ENCODE measurements at places on chromosomes 2 and 18.

DNA sequence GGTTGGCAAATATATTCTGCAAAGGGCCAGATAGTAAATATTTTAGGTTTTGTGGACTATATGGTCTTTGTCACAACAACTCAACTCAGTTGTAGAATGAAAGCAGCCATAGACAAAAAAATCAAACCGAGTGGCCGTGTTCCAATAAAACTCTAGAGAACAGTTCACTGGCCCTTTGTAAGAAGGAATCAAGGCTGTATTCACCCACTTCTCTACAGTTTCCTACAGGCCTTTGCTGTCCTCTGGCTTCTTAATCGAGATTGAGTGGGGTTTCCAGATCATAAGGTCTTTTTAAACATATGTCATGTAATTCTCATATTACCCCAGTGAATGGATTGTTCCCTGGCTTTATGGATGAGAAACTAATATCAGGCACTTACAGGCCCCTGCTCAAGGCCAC is 448.9 kb upstream of the ETAA1 start:
- DNase-seq: no peak

DNA sequence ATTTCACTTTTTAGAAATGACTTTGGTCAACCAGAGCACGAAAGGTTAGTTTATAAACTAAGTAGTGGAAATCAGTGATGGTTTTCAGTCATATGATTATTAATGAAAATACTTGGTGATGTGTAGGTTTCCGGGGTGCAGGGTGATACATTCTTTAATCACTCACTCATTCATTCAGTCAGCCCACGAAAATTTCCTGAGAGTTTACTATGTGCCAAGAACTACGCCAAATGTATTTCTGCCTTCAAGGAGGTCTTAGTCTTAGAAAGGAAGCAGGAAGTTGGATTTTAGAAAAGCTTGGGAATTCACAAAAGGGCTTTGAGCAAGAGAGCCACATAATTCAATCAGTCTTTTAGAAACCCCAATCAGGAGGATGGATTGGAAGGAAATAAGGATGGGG is 543.6 kb downstream of the PLCL1 start:
- no peak for DNase-seq

DNA sequence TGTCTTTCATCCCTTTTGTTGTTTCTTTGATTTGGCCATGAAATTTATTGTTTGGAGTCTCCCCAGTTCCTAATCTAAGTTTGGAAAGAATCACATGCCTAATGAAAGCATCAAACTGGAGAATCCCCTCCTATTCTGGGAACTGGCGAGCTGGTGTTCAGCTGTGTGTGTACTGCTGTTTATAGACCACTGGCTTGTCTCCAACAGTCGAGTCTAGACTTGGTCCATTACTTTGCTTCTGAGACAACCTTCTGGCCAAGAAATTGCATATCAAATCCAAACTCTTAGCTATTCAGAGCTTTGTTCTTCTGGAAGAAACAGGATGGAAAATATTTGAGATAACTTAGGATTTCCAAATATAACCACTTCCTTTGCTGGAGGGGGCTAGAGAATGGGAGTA is 111.5 kb upstream of the THSD7B start:
- DNase-seq: no peak

- no peak for DNase-seq
Measured at GRCh38 chr2:104158191-104158590, 695.7 kb upstream of the POU3F3 start.

- no peak for DNase-seq
Measured at GRCh38 chr18:59959073-59959472, 59.3 kb downstream of the PMAIP1 start.

- DNase-seq: no peak
Measured at GRCh38 chr2:40507432-40507831, 55.5 kb upstream of the SLC8A1 start.

GRCh38 chr18:27794181-27794926 is 382.6 kb downstream of the CDH2 start:
- DNase-seq: no peak

GRCh38 chr2:168002021-168002553 is 245.3 kb downstream of the STK39 start:
- peak; percentile 53 for DNase-seq

- DNase-seq: peak; percentile 45
Measured at GRCh38 chr2:68282811-68283418, 30.6 kb upstream of the PPP3R1 start.

DNA sequence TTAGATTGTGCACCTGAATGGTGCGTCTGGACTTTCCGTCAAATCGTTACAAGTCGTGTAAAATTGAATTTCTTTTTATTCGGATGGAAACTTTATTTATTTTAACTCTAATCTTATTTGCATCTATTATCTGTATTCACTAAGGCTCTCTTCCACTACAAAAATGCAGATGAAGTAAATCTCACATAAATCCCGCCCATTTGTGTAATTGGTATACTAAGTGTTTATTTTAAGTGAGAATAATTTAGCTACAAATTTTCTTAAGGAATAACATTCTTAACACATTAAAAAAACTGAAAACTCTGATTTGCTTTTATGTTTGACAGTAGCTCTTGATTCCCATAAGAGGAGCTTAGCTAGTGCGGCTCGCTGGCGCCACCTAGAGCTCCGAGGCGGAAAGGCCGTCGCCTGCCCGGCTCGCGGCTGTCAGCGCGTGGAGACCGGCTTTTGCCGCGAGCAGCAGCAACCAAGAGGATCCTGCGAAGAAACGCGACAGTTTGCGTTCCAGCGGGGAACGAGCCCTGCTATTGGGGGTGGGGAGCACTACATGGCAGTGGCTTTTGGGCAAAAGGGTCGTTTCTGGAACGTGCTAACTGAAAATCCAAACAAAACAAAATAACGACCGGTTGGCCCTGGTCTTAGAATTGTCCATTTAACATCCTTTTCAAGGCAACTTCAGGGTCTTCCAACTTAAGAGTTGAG is 6.7 kb downstream of the SP9 start:
- DNase-seq: peak; percentile 92

DNA sequence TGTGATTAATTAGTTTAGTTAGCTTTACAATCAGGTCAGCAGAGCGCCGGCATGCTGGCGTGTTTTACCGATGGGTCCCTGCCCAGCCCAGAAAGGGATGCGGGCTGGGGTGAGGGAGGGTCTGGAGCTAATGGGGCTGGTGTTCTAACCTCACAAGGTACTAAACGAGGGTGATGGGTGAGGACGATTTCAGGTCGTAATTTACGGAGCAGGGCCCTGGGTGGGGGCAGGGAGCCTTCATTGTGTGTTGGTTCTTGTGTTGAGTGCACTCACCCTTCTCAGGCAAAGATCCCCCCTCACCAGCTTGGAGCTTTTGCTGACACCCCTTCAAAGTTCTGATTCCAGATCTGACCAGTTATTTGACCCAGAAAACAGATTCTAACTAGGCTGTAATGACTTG is 39.5 kb downstream of the PTGR3 start:
- DNase-seq: no peak

DNA sequence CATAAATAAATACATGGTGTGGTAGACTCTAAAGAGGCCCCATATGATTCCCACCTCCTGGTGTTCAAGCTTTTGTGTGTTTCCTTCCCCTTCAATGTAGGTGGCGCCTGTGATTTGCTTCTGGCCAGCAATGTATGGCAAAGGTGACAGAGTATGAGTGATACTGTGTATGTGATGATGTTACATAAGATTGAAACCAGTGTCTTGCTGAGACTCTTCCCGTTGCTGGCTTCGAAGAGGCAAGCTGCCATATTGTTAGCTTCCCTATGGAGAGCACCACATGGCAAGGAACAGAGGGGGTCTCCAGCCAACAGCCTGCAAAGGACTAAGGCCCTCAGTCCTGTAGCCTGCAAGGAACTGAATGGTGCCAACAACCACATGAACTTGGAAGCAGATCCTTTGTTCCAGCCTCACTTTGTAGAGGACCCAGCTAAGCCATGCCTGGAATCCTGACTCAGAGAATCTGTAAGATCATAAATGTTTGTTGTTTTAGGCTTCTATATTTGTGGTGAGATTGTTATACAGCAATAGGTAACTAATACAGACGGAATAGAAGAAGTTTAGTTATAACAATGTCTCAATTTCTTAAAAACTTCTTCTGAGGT is 1.7 kb upstream of the SMAD4 start:
- DNase-seq: peak; percentile 72

DNA sequence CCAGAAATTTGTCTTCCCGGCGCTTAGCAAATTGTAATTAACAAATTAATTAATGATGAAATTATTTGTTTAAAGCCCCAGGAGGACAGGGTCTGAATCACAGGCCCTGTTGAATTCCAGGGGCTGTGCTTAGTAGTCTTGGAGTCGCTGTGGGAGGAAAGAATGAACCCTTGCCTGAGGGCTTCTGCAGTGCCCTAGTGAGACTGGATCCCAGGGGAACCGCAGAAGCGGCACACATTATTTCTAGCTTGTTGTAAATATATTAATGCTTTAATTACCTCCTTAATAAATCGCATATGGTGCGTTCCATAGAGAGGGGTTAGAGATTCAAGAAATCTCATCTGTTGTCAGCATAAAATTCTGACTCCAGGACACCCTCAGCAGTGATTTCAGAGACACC is 235.4 kb downstream of the CELF4 start:
- DNase-seq: no peak

DNA sequence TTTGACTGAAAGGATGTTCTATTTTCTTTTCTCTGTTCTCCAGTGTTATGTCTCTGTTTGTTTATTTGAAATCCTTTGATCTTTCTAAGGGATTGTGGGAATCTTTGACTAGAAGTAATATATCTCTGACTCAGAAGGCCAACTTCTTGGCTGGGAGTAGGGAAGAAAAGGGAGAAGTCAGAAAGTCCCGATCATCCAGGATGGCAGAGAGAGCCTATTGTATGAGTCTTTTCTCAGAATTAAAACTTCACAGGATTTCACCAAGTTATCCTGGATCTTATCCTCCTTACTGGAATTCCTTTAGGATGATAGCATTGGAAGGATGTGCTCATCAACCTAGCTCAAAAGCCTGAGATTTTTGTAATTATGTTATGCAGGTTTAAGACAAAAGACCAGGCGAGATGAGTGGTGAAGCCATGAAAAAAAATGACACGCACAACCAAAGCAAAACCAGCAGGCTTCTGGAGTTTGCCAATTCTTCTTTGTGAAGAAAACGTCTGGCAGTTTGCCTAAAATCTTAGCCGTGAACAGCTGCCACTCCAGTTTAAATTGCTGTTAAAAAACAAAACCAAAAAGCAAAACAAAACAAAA is 383.6 kb upstream of the SMIM21 start:
- peak; percentile 7 for DNase-seq

- DNase-seq: peak; percentile 51
Measured at GRCh38 chr2:223674998-223675609, 72.9 kb upstream of the SCG2 start.

GRCh38 chr2:168461178-168461941 is 5.3 kb downstream of the CERS6 start:
- DNase-seq: no peak

DNA sequence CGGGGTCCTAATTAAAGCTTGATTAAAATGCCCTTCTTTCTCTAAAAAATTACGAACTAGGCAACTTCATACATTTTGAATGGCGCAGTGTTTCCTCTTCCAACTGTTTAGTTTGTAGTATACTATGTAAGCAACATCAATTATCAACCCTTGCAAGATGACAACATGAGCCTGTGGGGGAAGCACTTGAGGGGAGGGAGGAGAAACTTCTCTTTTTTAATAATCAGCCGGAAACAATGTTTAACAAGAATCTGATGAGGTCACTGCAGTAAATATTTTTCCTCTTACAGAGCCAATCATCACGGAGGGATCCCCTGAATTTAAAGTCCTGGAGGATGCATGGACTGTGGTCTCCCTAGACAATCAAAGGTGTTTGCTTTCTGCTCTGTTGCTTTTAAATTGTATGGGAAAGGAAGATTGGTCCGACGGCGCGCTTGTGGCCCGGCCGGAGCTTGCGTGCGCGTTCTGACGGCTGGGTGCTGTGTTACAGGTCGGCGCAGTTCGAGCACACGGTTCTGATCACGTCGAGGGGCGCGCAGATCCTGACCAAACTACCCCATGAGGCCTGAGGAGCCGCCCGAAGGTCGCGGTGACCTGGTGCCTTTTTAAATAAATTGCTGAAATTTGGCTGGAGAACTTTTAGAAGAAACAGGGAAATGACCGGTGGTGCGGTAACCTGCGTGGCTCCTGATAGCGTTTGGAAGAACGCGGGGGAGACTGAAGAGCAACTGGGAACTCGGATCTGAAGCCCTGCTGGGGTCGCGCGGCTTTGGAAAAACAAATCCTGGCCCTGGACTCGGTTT is 5.3 kb upstream of the DLX1 start:
- no peak for DNase-seq

DNA sequence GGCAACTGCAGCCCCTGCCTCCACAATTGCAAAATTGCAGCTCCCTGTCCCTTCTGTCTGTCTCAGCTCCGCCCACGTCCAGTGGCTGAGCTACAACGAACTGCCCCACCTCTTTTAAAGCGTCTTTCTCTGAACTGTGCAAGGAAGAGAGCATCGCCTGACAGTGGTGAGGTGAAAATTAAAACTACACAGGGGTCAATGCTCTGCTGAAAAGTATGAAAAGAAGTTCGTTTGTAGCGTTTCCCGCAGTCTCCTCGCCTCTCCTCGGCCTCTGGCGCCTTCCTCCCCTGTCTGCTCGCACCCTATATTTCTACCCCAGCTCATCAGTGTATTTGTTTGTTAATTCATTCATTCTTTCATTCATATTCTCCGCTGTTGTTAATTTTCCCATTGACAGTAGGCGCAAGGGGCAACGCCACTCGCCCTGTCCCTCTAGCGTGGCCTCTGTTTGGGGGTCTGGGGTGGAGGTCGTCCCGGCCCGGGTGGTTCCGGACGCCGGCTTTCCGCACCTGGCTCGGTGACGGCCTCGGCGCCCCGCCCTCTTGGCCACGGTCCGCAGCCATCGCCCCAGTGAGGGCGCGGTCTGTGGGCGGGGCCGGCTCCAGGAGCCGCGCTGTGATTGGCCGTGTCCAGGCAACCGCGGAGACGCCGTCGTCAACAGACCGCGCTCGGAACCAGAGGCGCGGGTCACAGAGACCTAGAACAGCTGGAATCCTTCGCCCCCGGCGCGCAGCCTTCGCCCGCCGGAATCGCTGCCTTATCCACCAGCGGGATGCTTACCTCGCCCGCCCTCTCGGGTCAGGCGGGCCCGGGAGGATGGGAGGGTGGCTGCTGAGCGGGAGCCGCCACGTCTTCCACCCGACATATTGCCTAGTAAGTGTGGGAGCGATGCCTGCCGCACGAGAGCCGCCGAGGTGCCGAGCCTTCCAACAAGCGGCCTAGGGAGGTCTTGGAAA is at the start of gene VWA3B:
VWA3B (plus strand) TSS at position 677 of the 956 bp plus-strand sequence. CDS start 5,926 bp downstream, outside the sequence.
- DNase-seq: peak; percentile 11

DNA sequence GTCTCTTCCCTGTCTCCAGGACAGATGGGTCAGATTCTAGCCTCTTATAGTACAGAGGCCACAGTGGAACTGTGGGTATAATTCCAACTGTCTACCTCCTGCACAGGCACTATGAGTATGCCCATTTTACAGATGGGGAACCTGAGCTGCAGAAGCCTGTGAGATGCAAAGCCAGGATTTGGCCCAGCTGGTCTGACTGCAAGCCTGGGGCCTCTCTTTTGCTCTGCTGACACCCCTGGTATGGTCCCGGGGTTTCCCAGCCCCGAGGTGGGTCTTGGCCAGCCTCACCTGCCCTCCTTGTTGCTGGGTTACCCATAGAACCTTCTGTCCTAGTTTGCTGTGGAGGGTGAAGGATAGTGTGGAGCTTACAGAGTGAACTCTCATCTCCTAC is 9.8 kb downstream of the HS6ST1 start:
- no peak for DNase-seq

GRCh38 chr2:58110765-58111164 is 64.2 kb downstream of the VRK2 start:
- no peak for DNase-seq

- DNase-seq: no peak
Measured at GRCh38 chr2:11976073-11976472, 229.6 kb downstream of the LPIN1 start.

Data from astrocyte of the spinal cord (primary cell).